ENCODE measurements at places on chromosomes 4 and X.

- DNase-seq: peak; percentile 39
Measured at GRCh38 chr4:147590249-147590920, 26.8 kb upstream of the TMEM184C start.

GRCh38 chr4:186780291-186781031 is 56.8 kb upstream of the FAT1 start:
- no peak for DNase-seq

DNA sequence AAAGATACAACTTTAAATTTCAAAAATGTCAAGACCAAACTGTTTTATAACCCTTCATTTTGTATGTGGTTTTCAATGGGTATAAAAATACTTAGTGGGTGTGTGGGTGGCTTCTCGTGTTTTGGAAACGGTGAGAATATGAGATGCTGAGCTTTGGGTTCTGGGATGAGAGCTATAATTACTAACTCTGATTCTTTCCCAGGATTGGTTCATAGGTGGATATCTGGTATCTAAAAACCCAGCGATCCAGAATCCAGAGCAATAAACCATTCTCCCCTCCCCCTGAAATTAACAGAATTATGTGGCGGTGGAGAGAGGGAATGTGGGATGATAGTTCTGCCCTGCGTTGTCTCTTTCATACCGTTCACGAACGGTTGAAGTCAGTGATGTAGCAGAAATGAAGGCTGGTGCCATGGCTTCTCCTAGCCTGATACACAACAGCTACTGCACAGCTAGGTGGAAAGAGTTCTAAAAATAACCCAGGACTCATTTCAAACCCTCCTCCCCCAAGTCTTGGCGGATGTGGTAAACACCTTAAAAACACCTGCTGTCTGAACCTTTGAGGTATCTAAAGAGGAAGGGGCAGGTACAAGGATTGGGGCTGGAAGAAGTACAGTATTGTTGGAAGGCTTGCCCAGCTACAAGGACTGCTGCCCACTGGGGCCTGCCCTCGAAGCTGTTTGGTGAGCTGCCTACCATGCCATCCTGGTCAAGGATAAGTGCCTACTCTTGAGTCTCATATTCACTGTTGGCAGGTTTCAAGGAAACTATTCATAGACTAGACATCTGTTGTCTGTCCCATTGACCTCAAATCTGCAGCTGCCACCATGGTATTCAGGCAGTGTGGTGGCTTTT is 44.5 kb downstream of the SEPTIN11 start:
- peak; percentile 48 for DNase-seq

DNA sequence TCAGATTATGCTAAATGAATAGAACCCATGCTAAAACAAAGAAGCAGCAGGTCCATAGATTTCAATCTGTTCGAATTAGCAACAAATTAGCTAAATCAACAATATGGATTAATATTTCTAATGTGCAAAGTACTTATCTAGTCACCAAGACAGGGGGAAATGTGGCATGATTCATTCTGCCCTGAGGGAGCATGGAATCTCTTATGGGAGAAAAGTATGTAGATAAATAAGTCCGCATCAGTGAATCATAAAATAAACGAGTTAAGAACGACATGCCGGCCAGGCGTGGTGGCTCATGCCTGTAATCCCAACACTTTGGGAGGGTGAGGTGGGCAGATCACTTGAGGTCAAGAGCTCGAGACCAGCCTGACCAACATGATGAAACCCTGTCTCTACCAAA is 102.1 kb downstream of the ANOS1 start:
- no peak for DNase-seq

GRCh38 chrX:13646154-13646549 is 6.8 kb upstream of the TCEANC start:
- peak; percentile 34 for DNase-seq

GRCh38 chr4:25843340-25844097 is 19.3 kb downstream of the SEL1L3 start:
- DNase-seq: no peak

DNA sequence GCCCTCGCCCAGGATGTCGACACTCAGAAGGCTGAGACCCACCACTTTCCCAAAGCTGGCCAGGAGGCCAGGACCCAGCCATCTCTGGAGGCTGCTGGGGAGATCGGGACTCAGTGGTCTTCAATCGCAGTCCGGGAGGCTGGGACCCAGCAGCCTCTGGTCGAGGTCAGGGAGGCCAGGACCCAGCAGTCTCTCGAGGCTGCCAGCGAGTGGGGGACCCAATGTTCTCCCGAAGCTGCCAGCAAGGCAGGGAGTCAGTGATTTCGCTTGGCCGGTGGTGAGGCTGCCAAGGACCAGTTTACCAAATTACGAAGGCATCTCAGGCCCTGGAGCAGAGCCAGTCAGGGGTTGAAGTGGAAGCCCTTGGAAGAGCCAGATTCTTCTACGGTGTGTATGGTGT is 181.6 kb downstream of the NAF1 start:
- no peak for DNase-seq

DNA sequence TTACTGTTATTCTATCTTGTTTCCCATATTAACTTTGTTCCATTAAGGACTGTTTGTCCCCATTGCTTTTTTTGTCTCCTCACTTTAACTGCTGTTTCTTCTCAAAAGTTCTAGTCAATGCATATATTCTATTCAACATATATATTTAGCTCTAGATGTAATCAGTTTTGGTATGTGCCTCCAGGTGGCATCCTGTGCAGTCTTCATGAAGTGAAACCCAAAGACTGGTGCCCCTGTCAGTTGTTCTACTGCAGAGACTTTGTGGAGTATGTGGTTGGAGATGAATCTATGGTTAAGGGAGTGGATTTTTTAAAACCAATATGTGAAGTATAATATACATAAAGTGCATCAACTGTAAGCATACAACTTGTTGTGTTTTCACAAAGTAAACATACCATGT is 57.0 kb downstream of the VAMP7 start:
- DNase-seq: no peak

DNA sequence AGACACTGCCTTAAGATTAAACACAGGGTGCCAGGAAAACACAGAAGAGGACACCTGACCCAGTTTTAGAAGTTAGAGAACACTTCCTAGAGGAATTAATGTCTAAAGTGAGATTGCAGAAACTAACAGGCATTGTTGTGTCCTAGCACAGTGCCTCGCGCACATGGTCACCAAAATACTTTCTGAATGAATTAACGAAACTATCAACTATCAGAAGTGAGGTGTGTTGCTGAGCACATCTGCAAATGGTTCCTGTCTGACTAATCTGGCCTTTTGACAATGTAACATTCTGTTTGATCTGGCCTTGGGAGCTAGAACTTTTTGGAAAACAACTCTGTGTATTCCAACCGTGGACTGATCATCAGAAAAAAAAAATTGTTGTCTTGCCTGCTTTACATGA is 556.8 kb upstream of the LCORL start:
- no peak for DNase-seq

DNA sequence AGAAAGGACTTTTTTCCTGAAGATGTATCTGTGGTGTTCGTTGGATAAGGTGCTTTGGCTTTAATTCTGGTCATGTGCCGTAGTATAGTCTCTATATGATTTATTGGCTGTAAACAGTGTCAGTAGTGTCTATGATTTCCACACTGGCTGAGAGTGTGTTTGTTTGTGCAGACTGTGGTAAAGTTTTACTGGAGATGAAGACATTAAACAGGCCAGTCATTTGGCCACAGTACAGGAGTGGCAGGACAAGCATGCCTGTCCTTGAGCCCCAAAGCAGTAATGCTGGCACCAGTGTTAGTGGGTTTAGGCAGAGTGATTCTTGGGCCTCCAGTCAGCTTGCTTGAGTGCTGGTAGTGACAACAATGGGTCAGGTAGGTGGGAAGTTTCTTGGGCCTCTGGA is 1023.9 kb upstream of the GRID2 start:
- no peak for DNase-seq

GRCh38 chr4:41389356-41389755 is 132.6 kb downstream of the UCHL1 start:
- no peak for DNase-seq

- DNase-seq: no peak
Measured at GRCh38 chr4:153523164-153523796, 57.1 kb downstream of the TMEM131L start.

DNA sequence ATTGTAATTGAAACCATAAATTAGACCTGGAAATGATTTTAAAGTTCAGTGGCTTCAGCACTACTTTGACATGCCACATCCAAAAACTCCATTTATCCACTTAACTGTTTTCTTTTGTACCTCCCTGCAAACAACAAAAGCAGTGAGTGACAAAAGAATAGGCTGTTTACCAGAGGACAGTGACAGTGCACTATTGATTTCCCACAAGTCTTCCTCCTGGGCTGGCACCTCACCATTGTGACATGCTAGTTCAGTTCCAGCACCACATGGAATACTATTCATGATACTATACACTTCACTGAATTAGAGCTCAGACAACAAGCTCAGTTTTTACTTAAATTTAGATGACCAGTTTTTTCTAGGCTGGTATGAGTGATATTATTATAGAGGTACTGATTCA is 29.3 kb downstream of the MOSPD2 start:
- no peak for DNase-seq

- no peak for DNase-seq
Measured at GRCh38 chrX:274904-275475, 6.2 kb upstream of the PLCXD1 start.

DNA sequence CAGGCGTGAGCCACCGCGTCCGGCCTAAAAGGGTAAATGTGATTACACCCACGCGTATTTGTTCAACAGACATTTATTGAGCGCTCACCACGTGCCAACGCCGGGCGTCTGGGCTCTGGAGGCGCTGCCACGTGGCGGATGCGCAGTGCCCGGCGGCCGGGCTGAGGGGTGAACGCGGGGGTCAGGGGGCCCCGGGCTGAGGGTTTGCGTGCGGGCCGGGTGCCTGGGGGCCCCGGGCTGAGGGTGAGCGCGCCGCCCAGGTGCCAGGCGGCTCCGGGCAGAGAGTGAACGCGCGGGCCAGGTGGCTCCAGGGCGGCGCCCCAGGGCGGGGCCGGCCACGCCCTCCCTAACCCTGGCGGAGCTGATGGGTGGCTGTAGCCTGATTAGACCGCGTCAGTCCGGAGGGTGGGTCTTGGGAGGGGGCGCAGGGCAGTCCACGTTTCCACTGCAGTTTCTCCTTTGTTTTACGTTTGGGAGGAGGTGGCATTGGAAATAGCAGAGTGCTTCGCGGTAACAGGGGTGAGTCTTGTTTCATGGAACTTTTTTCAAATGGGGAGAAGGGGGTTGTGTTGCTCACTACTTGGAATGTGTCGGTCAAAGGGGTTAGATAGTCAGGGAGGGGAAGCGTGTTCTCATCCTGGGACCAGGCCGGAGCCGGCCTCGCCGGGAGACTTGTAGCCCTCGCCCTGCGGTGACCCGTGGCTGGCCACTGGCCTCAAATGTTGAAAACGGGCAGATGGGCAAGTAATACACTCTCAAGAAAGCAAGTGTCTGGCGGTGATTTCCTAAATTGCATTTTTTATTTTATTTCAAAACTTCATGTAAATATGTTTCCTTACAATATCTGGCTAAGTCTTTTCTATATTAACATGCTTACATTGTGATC is at the start of gene ZFP42:
TSS of gene ZFP42 (plus strand) at position 450 of the 886 bp plus-strand sequence. CDS start 7,037 bp downstream, outside the sequence.
- DNase-seq: no peak

DNA sequence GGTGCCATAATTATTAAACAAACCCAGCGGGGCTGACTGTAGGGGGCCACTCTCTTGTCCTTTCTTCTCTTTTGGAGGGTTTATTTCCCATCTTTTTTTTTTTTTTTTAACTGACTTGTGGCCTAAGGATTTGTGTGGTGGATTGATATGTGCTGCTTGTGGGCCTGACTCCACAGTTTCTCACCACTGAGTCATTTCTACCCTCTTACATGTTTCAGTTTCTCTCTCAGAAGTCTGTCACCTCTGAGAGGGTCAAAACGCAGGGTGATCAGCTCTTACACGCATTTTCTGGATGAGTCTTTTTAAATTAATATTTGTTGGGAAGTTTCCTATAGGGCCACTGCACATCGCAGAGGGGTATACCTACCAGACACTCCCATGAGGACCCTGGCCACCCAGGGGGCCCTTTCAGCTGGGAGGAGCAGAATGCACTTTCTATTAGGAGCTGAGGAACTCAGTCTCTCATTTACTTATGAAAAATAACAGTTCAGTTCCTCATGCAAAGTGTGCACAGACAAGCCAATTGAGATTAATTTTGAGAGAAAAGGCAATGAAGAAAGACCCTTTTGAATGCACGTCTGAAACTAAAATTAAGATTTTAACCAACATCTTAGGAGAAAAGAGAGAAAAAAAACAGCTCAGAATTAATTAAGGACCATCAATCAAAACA is 407.9 kb downstream of the TECRL start:
- no peak for DNase-seq

- no peak for DNase-seq
Measured at GRCh38 chr4:151946718-151947117, 185.9 kb upstream of the GATB start.

- DNase-seq: no peak
Measured at GRCh38 chr4:108350332-108350731, 181.6 kb upstream of the LEF1 start.

GRCh38 chrX:79065696-79066095 is 78.8 kb upstream of the GPR174 start:
- DNase-seq: no peak

DNA sequence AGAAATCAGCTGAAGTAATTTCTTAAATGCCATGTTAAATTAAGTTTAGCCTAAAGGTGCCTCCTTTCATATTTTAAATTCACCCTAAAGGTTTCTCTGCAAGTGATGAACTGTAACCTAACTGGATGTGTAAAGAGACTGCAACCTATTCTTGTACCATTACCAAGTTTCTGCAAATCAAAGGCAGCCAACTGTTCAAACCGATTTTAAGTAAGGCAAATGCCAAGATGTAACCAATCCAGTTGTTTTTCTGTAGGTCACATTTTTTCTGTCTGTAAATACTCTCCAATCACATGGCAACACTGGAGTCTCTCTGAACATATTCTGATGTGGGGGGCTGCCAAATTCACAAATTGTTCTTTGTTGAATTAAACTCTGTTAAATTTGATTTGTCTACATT is 42.4 kb upstream of the FGF2 start:
- no peak for DNase-seq

GRCh38 chrX:39251995-39252394 is 450.7 kb downstream of the MID1IP1 start:
- DNase-seq: no peak

DNA sequence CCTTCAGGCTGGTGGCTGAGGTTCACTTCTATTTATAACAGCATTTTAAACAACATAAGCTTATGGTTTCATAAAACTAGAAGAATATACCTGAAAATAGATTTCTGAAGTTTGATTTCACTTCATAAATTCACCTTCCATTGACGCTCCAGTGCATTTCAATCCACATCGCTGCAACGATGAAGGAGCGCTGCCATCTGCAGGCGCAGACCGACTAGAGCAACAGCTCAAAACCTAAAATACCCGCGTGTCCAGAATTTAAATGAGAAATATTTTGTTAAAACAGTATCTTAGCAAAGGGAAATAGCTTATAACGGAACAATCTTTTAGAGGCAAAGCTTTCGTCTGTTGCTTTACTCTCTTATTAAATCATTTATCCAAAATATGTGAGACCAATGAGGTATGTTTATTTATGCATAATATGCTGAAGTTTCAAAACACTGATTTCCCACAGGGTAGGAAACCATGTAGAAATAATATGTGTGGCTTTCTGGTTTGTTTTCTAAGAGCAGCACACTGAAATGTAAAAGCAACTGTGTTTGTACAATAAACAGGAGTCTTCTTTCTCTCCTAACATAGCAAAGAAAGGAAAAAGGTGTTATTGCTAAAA is 816.4 kb upstream of the FRG1 start:
- no peak for DNase-seq

GRCh38 chrX:30713061-30713525 is 59.9 kb downstream of the GK start:
- DNase-seq: peak; percentile 53
